Right atrium auricular region (tissue), 2 donors: ENCODE measurements at places on chromosomes 6 and 20. TPM values are rescaled to one million over a fixed set of nuclear protein-coding genes. Genes with fewer than 3 reads are reported as not detected.

The MMP24OS gene
- 24.2 TPM for total RNA-seq

The TRIM10 gene
- total RNA-seq: not detected

The DYNLRB1 gene
- 252 TPM for total RNA-seq

The MRS2 gene
- 44.1 TPM for total RNA-seq

The TPBG gene
- total RNA-seq: 16.7 TPM

- DNase-seq: no peak
Measured at GRCh38 chr6:116158641-116159040, 32.7 kb upstream of the COL10A1 start.

DNA sequence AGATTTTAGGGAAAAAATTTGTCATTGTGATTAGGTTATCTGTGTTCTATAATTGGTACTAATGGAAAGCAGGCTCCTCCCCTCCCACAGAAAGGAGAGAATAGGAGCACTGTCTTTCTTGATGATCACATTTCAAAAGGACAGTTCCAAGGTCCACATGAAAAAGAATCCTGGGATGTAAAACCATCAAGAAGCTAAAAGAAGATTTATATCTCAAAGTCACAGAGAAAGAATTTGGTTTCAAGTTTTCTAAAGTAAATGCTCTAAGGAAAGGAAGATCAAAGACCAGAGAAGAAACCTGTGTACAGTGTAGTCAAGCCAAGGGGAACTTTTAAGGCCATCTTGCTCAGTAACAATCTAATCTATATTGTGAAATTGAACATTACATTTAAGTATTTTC, 652.7 kb upstream of the HS3ST5 start:
- DNase-seq: no peak

GRCh38 chr20:64222291-64222735, 33.2 kb upstream of the PCMTD2 start:
- DNase-seq: no peak

DNA sequence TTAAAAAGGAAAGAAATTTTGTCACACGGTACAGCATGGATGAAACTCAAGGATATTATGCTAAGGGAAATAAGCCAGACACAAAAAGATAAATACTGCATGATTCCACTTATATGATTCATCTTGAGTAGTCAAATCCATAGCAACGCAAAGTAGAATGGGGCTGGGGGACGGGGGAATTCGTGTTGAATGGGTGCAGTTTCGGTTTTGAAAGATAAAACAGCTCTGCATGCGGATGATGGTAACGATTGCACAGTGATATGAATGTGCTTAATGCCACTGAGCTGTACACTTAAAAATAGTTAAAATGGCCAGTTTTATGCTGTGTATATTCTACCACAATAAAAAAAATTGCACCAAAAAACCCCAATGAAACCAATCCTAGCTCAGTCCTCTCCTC, 52.9 kb upstream of the SIRPA start:
- DNase-seq: no peak

- DNase-seq: no peak
Measured at GRCh38 chr20:53793783-53794383, 200.2 kb upstream of the ZNF217 start.

DNA sequence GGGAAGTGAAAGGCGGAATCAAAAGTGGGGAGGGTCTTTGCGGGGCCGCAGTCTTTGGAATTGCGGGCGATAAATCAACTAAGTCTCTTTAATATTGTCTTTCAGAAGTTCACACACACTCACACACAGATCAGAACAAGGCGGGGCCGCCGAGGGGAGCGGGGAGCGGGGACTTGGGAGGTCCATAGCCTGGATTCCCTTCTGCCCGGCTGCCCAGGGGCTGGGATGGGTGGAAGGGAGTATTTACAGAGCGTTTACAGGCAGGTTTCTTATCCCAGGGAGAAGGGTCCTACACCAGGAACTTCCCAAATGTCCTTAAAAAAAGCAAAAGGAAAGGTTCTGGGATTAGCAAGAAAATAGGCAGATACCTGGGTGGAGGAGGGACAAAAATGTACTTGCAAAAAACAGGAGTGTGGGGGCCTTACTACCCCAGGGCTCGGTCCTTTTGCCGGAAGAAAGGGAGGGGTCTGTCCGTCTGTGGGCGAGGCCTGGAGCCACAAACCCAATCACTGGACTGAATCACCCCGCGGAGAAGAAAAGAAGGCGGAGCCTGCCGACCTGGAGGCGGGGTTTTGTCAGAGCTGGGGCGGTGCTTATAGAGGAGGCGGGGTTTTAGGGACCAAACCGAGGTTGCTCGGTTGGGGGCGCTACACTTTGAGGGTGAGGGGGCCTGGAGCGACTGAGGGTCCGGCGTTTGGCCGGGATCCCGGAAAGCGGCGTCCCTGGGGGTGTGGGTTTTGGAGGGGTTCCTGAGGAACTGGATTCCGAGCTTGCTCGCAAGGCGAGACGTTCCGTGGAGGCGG, 3.2 kb downstream of the PRRT1 start:
- DNase-seq: peak; percentile 78

DNA sequence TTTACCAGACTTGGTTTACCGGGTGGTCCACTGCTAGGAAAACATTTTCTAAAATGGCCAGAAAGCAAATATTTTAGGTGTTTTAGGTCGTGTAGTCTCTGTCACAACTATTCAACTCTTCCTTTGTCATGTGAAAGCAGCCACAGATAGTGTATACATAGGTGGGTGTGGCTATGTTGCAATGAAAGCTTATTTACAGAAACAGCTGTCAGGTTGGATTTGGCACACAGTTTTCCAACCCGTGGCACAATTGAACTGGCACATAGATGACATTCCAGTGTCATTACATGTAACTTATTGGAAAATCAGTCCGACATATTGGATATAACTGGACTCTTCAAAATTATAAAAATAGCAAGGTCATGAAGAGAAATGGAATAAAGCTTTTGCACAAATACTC, 68.9 kb upstream of the KCNQ5 start:
- no peak for DNase-seq

- no peak for DNase-seq
Measured at GRCh38 chr20:63740070-63740626, 572 bp downstream of the SLC2A4RG start.

- DNase-seq: no peak
Measured at GRCh38 chr6:45923831-45924391, 91.7 kb downstream of the CLIC5 start.

DNA sequence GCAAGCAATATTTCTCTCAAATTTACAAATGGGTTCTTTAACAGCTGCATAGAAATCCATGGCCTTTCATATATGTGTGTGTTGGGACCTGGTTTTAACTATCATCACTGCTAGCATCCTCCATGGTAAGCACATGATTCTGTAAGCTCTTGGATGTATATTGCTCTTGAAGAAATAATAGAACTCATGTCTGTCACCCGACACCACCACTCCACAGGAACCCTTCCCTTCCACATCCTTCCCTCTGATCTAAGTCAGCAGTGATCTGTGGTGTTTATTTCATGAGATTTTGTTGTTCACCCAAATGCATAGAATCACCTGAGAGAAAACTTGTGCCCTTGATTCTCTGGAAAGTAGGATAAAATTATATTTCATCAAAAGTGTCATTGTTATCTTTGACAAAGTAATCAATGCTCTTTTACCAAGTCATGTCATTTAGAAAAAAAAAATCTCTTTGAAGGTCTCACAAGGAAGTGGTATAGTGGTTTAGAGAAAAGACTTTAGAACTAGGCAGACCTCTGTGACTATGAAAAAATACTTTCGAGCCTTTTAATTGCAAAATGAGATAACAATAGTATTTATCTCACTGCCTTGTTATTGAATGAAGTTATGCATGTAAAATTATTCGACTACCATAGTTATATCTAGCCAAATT, 649.8 kb upstream of the SLC35B3 start:
- DNase-seq: no peak

- DNase-seq: no peak
Measured at GRCh38 chr6:93900142-93900541, 480.8 kb upstream of the EPHA7 start.

DNA sequence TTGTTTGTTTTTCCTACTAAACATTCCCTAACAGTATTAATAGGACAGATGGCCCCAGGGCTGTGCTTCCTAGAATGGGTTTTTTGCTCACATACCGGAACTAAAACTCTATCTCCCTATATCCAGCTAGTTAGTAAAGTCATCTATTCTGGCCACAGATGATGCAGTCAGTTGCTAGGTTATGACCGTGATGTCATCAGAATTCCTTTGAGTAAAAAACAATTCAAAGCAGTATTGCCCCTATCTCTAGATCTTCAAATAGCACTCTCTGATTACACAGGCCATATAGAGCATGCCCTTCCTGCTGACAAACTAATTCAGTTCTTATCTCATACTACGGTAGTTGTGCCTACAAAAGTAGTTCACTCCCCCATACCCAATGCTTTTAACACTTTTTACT, 17.9 kb upstream of the ZNF451 start:
- no peak for DNase-seq

- no peak for DNase-seq
Measured at GRCh38 chr20:56575157-56575556, 42.1 kb downstream of the FAM209B start.

GRCh38 chr6:40722091-40722490, 134.9 kb upstream of the LRFN2 start:
- no peak for DNase-seq
